Stimulated activated CD8-positive, alpha-beta memory T cell treated with anti-CD3 and anti-CD28 coated beads, Interleukin-2, amount 100 ng/mL, for 1 hour (primary cell): ENCODE measurements at places on chromosomes 7 and 10.
A peak's percentile ranks its signal among the peaks of the same experiment; 100 is the strongest.

- no peak for DNase-seq
These were observed 1.9 kb downstream of the MRPS33 start for GRCh38 chr7:141012696-141013344.

DNA sequence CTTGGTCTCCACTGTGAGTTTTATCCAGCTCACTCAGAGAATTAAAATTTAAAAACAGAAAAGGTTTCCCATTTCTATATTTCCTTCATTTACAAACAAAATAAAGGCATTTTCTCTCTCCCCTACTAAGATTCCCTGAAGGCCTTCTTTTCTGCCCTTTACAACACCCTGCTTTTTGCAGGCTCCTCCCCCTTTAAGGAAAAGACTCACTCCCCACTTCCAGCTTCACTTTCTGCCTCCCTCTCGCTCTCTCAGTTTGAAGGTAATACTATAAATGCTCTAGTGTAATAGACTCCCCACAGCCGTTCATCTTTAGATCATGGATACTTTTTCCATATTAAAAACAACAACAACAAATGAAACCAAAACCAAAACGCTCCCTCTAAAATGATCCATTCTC, 53.3 kb downstream of the CDHR3 start:
- no peak for DNase-seq

- no peak for DNase-seq
These were observed 39.2 kb upstream of the FEZF1 start for GRCh38 chr7:122343601-122344302.

- no peak for DNase-seq
These were observed 178.4 kb upstream of the TARP start for GRCh38 chr7:38451840-38452239.

DNA sequence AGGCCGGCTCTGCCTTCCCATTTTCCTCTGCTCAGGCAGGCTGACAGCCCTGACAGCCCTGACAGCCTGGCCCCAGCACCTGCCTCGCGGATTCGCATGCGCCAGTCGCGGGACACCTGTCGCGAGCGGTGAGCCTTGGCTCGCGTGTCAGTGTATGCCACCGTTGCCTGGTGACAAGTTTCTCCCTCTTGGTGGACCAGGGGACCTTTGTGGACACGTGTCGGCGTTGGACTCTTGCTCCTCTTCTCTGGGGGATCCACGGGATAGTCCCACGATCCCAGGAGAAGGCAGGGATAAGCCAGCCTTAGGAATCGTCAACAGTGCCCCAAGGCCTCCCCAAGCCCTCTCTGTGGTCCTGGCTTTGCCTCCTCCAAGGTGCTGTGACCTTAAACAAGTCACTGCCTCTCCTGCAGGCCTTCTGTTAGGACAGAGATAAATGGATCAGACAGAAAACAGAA, 18.1 kb upstream of the ZNF273 start:
- DNase-seq: no peak

- DNase-seq: no peak
These were observed 130.4 kb upstream of the BMPER start for GRCh38 chr7:33774762-33775523.

GRCh38 chr7:139656387-139656786, 121.4 kb downstream of the HIPK2 start:
- no peak for DNase-seq

GRCh38 chr7:121083138-121083789, 94.8 kb downstream of the CPED1 start:
- no peak for DNase-seq

DNA sequence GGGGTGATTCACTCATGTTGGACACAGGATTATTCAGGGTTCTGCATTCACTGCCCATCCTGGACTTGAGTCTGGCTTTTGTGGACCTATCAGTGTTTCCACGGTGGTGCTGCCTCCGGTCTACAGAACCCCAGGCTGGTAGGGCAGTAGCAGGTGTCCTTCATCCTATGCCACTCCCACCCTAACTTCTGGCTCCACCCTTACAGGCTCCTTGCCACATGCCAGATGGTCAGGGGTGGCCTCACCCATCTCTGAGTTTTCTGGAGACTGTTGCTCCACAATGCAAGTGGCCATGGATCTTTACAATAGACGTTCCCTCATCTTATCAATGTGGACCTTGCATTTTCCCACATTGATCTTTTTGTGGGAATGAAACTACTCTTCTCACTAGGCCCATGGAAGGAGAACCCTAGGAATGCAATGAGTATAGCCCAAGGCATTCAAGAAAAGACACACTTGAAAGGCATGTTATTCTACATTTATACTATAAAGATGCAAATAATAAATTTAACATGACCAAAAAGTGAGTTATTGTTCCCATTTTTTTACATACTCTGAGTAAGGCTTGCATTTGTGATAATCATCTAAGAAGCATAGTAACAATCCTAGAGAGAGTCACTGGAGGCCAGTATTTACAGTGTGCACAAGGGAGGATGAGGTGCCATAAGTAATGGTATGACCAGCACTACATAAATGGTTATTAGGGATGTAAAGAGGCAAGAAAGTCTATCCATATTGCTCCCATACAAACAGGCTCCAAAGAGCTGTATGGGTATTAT, 57.4 kb upstream of the ADO start:
- no peak for DNase-seq

DNA sequence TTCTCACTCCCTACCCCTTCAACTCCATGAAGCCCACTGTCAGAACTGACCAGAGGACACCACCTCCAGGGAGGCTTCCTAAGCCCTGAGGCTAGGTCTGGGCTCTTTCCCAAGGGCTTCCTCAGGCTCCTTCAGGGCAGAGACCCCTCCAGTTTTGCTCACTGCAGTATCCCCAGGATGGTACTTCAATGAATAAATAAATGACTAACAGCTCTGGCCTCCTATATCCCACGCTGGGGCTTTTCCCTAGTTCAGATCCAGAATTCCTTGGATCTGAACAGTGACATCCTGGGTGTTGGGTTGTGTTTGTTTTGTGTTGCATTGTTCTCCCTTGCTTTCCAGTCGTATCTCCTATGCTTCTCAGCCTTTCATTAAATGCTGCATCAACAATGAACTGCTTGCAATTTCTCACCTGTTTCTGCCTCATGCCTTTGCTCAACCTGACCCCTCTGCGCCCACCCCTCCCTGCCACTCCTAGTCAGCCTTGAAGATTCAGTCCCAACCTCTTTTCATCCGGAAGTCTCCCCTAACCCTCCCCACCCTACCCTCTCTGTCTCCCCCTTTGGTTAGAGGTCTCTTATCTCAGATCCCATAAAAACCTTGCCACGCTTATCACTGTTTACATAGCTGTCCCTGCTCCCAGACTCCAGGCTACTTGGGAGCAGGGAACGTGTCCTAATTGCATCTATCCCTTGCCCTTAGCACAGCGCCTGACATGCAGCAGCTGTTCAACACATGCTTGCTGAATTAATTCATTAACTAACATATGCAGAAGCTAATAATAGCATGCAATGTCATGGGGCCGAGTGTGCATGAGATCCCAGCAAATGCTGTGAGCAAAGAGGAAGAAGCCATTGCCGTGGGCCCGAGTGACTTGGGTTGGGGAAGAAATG, 41.7 kb downstream of the PPP1R3C start:
- DNase-seq: no peak

DNA sequence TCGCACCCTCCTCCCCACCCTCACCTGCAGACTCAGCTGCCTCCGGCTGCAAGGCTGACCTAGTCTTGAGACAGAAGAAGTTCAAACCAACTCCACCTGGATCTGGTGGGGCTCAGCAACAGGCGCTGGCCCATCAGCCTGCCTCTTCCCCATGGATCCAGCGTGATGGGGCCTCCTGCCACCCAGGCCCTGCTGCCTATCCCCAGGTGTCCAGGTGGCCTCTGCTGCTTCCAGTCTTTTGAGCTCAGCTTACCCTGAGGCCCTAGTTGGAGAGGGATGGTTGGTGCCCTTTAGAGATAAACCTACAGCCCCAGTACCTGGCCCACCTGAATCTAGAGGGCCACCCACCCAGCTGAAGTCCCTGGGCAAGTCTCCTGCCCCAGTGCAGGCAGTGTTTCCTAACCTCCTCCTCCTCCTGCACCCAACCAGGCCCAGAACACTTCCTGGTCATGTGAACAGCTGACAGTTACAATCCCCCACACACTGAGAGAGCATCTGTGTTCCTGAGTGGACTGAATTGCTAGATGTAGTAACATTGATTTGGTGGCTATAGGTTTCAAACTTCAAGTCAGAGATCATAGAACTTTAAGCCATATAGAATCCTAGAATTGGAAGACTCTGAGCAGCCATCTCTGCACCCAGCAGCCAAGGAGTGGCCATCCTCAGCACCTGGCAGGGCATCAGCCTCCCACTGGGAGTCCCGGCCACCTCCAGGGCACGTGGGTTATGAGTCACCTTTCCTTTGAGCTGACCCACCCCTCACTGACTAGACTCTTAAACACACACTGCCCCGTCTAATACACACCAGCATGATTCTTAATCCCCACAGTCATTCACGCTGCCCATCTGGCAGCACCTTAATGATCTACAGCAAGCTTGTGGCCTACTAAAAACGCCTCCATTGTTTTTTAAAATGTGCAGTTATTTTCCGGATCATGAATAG, 51.9 kb downstream of the ALOX5 start:
- no peak for DNase-seq

DNA sequence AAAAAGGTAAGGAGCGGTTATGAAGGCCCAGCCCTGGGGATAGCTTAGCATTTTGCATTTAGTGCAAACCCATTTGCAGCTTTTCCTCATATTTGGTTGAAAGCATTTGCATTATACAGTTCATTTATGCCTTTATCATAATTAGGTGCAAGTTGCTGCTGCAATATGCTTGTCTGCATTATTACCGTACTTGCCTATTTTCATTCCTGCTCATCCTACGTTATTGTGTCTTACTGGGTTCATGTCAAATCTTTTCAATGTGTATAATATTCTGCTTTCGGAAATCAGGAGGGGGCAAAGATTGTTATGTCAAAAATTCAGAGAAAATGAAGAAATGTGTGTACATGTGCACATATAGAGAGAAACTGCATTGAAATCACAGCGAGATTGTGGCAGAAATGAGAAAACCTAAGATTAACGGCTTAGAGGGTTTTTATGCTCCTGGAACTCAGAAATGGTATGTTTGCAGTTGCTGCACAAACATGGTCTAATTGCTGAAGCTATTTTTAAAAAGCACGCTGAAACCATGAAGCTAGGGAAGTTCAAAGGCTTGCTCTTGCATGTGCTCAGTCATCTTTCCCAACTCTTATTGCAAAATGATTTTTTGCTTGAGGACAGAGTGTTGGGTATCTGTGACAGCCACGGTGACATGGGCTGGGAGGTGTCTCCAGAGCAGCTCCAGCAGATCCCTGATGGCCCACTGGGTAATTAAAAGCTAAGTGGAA, 613.2 kb downstream of the SDK1 start:
- no peak for DNase-seq

- no peak for DNase-seq
These were observed 872 bp downstream of the FAM131B start for GRCh38 chr7:143361552-143362130.

DNA sequence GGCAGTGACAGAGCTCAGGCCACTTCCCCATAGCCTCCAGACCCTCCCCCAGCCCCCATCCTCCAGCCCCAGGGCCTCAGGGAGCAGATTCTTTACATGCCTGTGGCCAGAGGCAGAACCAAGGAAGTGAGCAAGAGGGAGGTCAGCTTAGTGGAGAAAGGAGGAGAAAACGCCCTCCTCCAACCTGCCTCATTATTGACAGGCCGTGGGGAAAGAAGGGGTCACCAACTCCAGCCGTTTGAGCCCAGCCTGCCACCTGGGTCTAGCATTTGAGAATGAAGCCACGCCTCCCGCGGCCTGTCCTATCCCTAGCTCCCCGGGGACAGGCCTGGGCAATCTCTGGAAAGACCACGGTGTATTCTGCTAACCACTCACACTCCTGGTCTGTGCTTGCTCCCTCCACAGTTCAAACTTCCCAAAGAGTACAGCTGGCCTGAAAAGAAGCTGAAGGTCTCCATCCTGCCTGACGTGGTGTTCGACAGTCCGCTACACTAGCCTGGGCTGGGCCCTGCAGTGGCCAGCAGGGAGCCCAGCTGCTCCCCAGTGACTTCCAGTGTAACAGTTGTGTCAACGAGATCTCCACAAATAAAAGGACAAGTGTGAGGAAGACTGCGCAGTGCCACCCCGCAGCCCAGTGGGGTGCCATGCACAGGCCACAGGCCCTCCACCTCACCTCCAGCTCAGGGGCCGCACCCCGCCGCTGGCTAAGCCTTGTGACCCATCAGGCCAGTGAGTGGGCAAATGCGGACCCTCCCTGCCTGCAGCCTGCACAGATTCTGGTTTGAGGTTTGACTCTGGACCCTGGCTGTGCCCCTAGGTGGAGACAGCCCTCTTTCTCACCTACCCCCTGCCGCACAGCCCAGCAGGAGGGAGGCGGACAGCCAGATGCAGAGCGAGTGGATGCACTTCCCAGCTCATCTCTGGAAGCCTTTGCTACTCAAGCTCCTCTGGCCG, 14.3 kb upstream of the TRIM8 start:
- no peak for DNase-seq

DNA sequence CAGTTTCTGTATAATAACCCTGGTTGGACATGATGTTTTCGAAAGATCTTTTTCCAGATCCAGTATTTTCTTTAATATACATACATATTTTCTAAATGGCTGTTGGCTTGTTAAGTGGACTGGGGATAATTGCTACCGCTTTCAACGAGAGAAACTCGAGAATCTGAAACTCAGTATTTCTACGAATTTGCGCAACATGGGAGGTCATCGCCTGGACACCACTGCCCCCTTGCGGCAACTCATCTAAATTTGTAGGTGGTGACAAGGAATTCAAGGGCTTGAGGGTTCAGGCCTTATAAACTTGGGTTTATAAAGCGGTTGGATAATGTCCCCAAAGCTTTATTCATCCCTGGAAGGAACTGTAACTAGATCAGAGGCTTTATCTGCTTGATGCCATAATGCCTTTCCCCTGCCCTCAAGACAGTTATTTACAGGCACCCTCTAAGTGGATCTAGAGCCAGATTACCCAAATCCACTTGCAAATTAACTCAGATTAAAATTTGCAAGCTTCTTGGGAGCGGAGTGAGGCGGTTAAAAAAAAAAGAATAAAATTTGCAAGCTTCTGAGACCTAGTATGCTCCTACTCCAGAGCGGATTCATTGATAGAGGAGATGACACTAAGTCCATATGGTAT, 21.3 kb upstream of the KCNK18 start:
- DNase-seq: peak; percentile 29

DNA sequence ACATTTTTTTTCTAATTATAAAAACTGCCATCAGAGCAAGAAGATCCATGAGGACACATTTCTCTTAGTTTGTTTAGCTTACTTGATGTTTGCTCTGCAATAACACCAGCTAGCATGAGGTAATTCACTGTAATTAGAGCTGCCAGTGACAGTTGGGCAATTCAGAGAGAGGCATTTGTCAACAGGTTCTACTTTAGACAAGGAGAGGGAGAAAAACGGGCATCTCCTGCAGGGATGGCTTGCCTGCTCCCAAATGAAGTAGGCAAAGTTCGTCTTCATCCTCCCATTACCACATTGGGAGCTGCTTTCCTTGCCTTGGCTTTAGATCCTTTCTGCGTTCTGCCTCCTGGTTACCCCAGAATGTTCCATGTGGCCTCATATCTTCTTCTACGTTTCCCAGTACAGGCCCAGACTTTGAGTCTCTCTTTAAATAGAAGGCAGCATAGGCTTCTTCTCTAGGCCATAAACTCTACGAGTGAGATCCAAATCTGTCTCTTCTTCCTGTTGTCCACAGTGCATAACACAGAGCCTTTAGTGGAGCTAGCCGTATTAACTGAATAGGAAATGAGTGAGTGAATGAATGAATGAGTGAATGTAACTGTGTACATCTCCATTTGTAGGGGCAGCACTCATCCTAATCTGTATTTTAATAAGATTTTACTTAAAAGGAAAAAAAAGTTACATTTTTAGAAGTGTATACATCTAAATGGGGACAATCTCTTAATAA, 21.2 kb downstream of the ASB15 start:
- no peak for DNase-seq

GRCh38 chr10:26528048-26528447, 89.9 kb downstream of the APBB1IP start:
- DNase-seq: no peak
